ENCODE measurements at places on chromosomes 5 and 9. TPM values are rescaled to one million over a fixed set of nuclear protein-coding genes. Genes with fewer than 3 reads are reported as not detected.
A peak's percentile ranks its signal among the peaks of the same experiment; 100 is the strongest.

PCDHGA7 gene
- 0.09 TPM for total RNA-seq

TRIM7 gene
- total RNA-seq, result 2.3 TPM

DNA sequence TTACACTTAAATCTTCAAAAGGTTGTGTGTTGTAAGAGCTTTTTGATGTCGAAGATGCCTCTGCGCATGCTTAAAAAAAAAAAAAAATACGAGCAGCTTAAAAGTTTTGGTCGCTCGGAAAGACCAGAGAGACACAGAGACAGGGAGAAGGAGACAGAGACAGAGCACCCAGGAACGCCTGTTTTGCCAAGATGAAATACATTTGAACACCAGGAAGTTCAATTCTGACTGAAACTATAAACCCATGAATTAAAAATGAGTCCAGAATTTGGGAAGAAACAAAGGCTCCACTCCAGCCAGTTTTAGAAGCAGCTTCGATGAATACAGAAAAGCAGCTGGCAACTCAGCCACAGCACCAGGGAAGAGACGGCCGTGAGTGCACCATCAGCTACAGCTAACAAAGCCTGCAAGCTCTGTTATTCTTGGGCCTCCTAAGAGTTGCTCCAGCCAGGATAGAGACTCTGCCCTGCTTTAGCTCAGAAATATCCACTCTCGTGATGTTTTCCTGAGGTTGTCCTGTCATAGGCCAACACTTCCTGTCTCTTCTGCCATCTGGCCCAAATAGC, 2.5 kb upstream of the ZNF474 start:
- H3K27ac ChIP-seq, result no peak overlapping the region
- no peaks in the 10 kb centered on the region for H3K36me3 ChIP-seq
- no peak for DNase-seq
- no peaks in the 10 kb centered on the region for H3K4me1 ChIP-seq

DNA sequence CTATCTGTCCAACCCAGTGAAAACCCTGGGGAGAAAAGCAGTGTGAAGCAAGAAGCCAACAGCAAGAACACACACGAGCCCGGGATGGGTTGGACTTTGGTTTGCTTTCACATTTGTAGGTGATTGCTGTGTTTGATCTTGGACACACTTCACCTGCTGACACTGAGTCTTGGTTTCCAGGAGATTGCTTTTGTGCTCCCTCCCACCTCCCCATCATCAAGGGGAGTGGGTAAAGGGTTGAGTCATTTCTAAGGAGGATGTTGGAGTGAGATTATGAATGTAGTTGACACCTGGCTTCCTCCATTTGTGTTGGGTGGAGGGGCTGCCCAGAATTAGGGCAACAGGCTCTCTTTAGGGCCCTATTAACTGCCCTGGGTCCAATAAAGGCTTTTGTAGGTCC, 37.5 kb downstream of the ANKDD1B start:
- H3K4me3 ChIP-seq, result no peak overlapping the region
- H3K4me1 ChIP-seq, result no peaks in the 10 kb centered on the region
- no peak for DNase-seq
- H3K36me3 ChIP-seq, result no peaks in the 10 kb centered on the region
- H3K27me3 ChIP-seq, result no peaks in the 10 kb centered on the region
- no peak overlapping the region for H3K27ac ChIP-seq

DNA sequence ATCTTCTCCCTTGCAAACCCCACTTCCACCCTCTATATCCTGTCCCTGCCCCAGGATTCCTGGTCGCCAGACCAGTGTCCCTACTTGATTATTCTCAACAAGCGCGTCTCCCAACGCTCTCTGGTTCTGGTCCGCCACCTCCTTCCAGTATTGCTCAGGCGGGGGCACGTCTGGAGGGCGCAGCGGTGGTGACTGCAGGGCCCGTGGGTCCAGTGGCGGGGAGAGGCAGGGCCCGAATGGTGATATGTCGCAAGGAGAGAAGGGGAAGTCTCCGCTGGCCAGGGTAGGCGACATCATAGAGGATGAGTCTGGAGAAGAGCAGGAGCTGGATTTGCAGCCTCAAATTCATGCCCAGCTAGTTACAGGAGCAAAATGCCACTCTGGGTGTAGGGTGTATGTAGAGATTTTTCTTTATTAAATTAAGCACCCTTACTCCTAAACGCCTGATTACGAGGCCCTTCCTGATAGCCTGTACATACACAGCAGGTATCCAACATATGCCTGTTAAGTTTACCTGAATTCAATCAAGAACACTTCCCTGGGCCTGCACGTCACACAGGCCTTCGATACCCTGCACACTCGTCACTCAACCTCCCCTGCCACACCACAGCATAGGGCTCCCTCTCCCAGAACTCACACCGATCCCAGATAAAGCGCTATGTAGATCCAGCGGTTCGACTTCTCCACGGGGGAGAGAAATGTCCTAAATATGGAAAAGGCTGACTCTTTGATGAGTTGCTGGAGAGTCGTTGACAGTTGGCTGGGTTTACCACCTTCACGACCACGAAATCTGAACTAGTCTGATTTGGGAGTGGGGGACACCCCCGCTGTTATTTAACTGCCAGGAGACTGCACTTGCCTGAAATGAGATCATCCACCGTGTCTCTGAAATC, 4.8 kb downstream of the MCIDAS start:
- H3K27ac ChIP-seq, result no peak overlapping the region
- DNase-seq, result no peak
- peaks cover 62% of the 10 kb centered on the region for H3K27me3 ChIP-seq

DNA sequence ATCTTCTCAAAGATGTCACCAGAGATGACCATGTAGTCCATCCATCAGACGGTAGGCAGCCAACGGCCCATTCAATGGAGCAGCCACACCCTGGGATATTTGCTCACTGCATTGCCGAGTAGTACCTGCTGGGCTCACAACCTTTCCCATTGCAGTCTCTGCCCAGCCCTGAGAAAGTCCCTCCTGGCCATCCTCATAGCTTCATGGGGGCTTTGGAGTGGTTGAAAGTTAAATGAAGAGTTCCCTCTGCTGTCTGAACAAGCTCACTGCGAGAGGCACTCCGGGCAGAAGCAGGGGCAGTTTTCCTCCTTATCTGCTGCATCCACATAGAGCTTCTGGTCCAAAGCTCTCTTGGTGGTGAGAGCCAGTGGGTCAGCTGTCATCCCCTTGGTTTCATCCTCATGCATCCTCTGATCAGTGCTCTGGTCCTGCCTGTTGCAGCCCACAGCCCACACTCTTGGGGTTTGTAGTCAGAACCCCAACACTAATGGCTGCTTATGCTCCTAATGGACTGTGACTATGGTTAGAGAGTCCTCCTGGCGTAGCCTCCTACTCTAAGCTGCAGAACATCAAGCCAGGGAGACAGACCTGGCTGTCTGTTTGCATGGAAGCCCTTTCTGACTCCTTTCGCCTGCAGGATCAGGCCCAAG, 23.3 kb downstream of the TNFSF8 start:
- DNase-seq, result peak; percentile 6
- H3K27ac ChIP-seq, result no peak overlapping the region
- peaks cover 90% of the 10 kb centered on the region for H3K4me1 ChIP-seq
- peak overlapping the region; percentile 9 for H3K4me3 ChIP-seq
- peaks cover 27% of the 10 kb centered on the region for H3K36me3 ChIP-seq

- H3K4me1 ChIP-seq, result peaks cover 33% of the 10 kb centered on the region
- no peaks in the 10 kb centered on the region for H3K27me3 ChIP-seq
- H3K36me3 ChIP-seq, result peaks cover 41% of the 10 kb centered on the region
- peak overlapping the region; percentile 99 for H3K4me3 ChIP-seq
- peak overlapping the region; percentile 98 for H3K27ac ChIP-seq
These were observed 602 bp downstream of the RPL37 start for GRCh38 chr5:40834391-40834848.

GRCh38 chr5:143284521-143284920, 119.0 kb downstream of the NR3C1 start:
- no peak overlapping the region for H3K27ac ChIP-seq
- H3K36me3 ChIP-seq, result no peaks in the 10 kb centered on the region
- H3K27me3 ChIP-seq, result no peaks in the 10 kb centered on the region

DNA sequence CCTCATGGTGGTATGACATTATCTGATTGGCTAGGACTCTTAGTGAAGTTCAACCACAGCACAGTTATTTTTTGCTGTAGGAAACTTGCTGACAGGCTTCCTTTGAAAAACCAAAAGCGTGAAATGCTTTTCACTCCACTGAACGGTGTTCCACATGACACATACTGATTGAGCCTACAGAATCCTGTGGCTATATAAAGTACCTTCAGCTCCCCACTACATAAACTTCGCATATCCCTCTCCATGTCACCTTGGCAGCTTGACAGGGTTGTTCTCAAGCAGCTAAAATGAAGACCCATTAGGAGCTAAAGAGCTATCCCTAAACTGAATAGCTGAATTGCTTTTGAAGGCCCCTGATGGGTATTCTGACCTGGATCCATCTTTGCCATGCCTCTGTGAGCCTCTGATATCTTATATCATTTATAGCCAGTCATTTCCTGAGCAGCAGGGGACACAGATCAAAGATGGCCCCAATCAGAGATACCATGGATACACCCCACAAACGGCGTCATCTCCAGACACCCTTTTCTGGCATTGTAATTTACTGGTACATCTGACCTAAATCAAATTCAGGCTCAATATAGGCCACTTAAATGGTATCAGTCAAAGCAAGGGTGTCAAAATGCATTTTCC, 91.5 kb downstream of the APBA1 start:
- H3K4me1 ChIP-seq, result no peaks in the 10 kb centered on the region
- DNase-seq, result no peak
- H3K36me3 ChIP-seq, result no peaks in the 10 kb centered on the region
- no peaks in the 10 kb centered on the region for H3K27me3 ChIP-seq

Data from CD8-positive, alpha-beta memory T cell (primary cell).